GM10248 (cell line): ENCODE measurements at places on chromosomes 16 and 17.
A peak's percentile ranks its signal among the peaks of the same experiment; 100 is the strongest.

DNA sequence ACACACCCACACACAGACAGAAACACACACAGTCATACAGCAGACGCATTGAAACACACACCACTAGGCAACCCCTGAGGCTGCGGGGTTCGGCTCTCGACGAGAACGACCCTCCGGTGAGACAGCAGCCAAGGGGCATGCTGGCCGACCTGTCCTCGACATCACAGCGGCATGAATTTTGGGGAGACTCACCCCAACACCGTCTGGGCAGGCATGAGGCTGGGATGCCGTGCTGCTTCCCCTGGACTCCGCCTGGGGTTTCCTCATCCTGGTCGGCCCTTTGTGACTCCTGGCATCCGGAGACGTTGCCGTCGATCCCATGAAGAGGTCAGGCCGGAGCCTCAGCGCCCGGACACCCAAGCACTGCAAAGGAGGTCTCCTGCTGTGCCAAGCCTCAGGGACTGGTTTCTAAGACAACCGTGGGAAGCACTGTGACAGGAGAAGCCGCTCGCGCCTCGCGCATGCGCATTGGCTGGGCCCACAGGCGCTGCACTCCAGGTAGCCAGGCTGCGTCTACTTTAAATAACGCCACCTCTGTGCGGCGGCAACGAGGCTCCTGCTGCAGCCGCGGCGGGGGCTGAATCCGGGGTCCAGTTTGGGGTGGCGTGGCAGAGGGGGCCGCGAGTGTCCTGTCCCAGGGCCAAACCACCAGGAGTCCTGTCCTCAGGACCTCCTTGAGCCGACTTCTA is 13.8 kb upstream of the KCNJ18 start:
- no peak for DNase-seq

GRCh38 chr17:79993390-79994227 is 42.1 kb downstream of the TBC1D16 start:
- DNase-seq: peak; percentile 51

- no peak for DNase-seq
Observed at GRCh38 chr17:77457572-77458201, 316.9 kb downstream of the SEC14L1 start.

DNA sequence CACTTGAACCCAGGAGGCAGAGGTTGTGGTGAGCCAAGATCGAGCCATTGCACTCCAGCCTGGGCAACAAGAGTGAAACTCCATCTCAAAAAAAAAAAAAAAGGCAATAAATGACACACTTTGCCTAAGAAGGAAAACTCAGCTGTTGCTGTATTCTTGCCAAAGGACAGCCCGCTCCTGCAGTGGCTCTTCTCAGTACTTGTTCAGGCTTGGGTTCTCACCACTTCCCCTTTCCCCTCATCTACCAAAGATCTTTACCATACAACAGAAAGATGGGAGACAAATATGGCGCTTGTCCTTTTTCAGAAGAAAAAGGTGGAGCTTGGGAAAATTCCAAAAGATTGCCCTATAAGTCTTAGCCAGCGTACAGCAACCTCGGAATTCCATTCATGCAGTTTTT is 58.5 kb downstream of the MYH13 start:
- DNase-seq: no peak

DNA sequence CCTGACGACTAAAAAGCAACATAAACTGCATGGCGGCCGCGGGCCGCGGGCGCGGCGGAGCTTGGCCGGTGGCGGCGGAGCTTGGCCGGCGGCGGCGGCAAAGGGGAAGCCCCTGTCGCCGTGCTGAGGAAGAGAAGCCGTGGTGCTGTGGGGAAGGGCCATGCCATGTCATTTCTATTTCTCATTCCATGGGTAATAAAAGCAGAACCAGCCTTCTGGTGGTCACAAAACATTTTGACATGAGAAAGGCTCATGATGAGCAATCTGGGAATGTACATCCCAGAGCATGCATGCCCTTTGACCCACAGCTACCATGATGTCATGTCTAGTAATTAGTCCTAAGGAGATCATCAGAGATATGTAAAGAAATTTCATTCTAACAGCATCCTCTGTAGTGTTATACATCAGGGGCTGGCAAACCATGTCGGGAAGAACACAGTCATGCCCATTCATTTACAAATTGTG is 23.9 kb upstream of the HEATR6 start:
- DNase-seq: no peak

DNA sequence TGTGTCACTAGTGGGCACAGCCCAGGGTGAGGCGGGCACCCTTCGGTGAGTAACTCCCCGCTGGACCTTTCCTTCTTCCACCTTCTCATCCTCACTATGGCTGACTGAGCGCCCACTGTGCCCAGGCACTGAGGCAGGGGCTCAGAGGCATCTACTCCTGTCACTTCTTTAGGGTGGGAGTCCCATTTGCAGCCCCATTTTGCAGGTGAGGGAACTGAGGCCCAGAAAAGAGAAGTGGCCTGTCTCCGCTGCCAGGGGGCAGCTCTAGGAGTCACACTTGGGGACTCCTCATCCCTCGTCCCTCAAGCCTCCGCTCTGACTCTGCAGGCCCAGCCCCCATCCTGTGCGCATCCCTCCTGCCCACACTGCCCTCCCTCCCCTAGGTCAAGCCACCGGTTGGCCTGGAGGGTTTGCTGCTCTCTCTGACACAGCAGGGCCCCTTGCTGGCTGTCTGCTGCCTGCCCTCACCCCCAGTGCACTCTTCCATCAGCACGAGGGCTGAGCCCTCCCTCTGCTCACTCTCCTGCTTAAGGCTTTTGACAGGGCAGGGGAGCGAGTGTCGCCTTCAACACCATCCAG is 62.4 kb downstream of the CNGB1 start:
- DNase-seq: no peak

DNA sequence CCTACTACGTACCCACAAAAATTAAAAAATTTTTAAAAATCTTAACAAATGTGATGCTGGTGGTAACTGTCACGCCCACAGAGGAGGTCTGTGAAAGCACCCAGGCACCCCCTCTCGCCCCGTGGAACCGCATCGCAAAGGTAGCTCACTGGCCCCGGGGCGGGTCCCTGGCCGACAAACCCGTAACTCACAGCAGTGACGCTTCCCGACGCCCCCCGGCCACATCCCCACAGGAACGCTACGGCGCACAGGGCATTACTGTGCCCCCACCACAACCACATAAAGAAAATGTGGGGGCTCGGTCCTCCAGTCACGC is 366 bp downstream of the ANKS3 start:
- DNase-seq: no peak

DNA sequence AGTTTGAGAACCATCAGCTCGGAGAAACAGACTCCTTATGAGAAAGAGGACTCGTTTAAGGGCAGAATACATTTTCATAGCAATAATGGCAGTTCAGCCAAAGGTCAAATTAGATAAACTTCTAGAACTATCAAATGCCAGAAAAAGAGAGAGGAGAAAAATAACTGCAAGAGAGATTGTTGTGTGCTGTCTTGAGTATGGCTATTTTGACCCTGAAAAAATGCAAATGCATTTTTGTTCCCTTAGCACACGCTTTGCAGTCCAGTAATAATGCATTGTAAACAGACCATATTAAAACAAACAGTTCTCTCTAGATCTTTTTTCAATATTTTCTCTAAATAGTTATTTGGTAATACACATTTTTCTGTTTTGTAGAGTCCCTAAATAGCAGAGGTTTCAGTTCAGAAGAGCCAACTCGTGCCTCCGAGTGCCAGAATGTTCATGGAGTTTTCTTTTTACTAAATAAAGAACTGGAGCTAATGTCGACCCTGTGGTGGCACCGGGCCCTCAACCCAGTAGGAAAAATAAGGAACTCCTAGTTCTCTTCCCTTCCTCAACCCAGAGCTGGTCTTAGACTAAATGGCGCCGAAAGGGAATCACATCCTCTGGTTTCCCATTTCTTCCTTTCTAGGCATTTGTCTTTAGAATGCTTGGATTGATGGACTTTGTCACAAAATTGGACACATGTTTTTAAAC is 298.0 kb downstream of the MAP2K4 start:
- no peak for DNase-seq

GRCh38 chr16:2250652-2251295 is 613 bp downstream of the ECI1 start:
- no peak for DNase-seq

GRCh38 chr17:58281511-58282011 is 826 bp upstream of the MPO start:
- DNase-seq: peak; percentile 8

- DNase-seq: peak; percentile 13
Observed at GRCh38 chr17:49547566-49547965, 28.1 kb upstream of the NXPH3 start.

- no peak for DNase-seq
Observed at GRCh38 chr16:72961115-72961832, 86.7 kb downstream of the ZFHX3 start.

DNA sequence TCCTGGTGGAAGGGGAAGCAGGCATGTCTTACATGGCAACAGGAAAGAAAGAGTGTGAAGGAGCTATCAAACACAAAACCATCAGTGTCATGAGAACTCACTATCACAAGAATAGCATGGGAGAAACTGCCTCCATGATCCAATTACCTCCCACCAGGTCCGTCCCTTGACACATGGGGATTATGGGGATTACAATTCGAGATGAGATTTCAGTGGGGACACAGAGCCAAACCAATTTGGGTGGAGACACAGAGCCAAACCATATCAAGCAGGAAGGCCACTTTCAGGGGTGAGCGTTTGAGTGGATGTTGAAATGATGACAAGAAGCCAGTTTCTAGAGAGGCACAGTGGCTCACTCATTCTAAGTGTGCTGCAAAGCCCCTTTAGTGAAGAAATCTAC is 143.8 kb downstream of the CPPED1 start:
- no peak for DNase-seq

- no peak for DNase-seq
Observed at GRCh38 chr17:43601280-43602039, 55.3 kb upstream of the ETV4 start.

DNA sequence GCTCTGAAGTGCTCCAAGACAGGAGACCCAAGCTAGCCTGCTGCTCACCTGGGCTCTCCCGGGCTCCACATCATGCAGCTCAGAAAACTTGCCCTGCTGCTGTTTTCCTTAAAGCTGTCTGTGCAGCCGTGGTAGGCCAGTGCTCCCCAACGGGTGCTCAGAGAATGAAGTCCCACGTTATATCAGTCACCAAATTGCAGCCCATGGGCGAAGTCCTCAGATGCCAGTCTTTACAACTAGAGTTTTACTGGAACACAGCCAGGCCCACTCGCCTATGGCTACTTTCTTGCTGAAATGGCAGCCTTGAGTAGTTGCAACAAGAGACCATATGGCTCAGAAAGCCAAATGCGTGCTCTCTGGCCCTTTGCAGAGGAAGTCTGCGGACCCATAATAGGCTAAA is 6.3 kb downstream of the CREBBP start:
- DNase-seq: no peak

DNA sequence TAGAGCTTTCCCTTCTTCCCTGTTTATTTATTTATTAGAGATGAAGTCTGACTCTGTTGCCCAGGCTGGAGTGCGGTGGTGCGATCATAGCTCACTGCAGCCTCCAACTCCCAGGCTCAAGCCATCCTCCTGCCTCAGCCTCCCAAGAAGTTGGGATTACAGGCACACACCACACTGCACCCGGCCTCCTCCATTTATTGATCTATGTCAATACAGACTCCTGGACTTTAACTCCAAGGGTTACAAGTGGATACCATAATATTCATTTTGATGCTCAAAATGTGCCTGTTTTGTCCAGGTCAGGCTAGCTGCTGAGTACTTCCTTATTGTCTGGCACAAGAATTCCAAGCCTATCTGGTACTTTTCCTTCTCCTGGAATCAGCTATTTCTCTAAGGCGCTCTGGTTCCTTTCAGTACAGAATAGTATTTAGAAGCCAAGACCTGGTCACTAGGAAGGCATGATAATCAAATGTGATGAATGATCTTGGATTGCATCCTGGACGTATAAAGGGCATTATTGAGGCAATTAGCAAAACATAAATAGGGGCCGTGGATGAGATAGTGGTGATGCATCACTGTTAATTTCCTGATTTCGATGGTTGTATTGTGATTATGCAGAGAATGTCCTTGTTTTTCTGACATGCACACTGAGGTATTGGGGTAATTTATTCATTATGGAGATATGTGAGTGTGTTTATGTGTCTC is 21.7 kb downstream of the IL4R start:
- DNase-seq: no peak

GRCh38 chr16:84065536-84066132 is 23.0 kb upstream of the SLC38A8 start:
- no peak for DNase-seq
